ENCODE measurements at places on chromosomes 1 and 21. TPM values are rescaled to one million over a fixed set of nuclear protein-coding genes. Genes with fewer than 3 reads are reported as not detected.
A peak's percentile ranks its signal among the peaks of the same experiment; 100 is the strongest.

TDRD10 gene
- not detected for total RNA-seq

OR2L8 gene
- total RNA-seq: not detected

DMRTA2 gene
- total RNA-seq: not detected

PTPRC gene
- 828 TPM for total RNA-seq

VWA5B1 gene
- total RNA-seq: not detected

ARHGAP30 gene
- total RNA-seq: 273 TPM

AKNAD1 gene
- not detected for total RNA-seq

DNA sequence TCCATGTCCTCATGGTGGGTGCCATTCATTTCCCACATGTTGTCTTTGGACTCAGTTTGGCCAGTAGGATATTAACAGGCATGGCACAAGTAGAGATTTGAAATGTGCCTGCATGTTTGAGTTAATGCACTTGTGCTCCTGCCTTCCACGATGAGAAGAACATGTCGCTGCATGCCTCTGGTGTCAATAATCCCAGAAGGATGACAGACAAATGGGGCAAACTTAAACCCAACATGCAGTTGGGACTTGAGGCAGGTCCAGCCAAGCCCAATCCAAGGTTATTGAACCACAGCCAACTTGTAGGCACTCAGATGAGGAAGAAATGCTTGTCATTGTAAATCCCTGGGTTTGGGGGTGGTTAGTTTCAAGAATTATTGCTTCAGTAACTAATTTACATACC, 174.6 kb downstream of the TRIM33 start:
- no peak for DNase-seq

DNA sequence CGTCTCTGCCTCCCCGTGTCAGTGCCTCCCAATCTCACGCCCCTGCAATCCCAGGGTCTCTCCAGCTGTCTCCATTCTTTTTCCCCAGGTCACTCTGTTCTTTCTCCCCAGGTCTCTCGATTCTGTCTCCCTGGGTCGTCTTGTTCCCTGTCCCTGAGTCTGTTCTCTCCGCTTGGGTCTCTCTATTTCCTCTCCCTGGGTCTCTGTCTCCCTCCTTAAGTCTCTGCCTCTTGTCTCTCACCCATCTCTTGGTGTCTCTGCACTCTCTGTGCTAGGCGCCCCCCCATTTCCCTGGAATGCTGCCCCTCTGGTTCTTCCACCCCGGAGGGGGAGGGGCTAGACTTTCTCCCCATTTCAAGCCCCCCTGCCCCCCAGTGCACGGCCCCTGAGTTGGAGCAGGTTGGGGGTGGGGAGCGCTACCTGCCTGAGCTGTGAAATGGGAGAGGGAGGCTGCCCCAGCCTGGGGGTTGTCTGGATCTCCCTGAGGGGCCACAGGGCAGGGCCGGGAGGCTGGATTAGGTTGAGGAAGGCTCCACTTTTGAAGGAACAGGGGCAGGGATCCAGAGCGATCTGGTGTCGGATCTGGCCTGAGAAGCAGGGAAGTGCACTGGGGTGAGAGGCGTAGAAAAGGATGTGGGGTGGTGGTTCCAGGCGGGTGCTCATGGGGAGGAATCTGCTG, 1.4 kb downstream of the PTPRF start:
- DNase-seq: peak; percentile 25

DNA sequence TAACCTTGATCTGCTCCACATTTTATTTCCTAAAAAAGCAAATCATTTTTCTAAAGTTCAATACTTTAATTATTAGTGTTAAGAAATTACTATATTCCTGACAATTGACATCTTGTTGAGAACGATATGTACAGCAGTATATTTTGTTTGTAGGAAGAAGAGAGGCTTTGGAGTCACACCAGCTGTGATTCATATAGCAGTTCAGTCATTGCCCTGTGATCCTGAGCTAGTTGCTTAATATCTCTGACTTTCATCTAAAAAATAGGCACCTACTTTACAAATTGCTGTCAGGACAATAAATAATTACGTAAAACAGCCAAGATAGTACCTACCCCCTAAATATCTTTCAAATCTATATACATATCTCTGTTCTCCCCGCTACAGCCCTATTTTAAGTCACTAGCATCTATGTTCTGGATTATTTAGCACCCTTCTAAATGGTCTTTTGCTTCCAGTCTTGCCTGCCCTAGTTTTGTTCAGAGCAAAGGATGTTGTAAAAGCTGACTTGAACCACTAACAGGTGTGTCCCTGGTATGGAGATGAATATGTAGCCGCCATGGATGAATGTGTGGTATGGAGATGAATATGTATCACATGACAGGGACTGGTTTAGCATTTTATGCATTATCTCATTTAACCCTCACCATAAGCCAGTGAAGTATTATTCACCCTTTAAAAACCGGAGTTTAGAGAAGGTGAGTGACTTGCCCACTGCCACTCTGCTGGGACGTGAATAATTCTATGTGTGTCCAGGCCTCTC, 42.2 kb downstream of the RNF220 start:
- DNase-seq: no peak

DNA sequence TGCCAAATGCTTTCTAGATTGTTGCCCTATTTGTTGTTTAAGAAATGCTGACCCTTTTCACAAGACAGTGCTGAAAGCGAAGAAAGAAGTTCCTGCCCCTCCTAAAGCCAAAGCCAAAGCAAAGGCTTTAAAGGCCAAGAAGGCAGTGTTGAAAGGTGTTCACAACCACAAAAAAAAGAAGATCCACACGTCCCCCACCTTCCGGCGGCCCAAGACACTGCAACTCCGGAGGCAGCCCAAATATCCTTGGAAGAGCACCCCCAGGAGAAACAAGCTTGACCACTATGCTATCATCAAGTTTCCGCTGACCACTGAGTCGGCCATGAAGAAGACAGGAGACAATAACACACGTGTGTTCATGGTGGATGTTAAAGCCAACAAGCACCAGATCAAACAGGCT, 55.7 kb downstream of the PSMG1 start:
- no peak for DNase-seq

GRCh38 chr1:164771619-164772361, 212.8 kb downstream of the PBX1 start:
- no peak for DNase-seq

DNA sequence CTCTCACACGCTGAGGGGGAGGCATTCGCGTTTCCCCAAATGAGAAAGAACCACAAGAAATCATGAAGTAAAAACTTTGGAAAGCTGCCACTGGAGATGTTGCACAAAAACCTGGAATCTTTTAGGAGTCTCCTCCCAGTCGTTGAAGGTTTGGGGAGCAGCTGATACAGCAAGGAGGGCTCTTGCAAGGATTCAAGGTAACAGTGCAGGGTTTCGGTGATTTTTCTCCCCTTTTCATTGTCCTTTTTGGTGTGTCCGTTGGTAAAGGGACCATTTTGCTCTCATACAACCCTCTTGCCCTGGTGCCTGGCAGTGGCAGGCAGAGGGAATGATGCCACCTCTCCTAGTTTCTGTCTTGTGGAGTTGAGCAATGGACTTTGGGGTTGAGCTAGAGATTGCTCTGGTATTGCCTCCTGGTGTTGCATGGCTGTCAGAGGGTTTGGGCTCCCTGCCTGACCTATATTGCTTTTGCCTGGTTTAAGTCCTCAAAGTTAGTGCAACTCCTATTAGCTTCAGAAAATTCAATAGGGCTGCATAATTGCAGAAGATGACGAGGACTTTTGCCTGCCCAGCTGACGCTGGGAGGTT, 872 bp downstream of the BRINP2 start:
- no peak for DNase-seq

- DNase-seq: no peak
Observed at GRCh38 chr1:22790232-22791008, 79.8 kb downstream of the EPHB2 start.

DNA sequence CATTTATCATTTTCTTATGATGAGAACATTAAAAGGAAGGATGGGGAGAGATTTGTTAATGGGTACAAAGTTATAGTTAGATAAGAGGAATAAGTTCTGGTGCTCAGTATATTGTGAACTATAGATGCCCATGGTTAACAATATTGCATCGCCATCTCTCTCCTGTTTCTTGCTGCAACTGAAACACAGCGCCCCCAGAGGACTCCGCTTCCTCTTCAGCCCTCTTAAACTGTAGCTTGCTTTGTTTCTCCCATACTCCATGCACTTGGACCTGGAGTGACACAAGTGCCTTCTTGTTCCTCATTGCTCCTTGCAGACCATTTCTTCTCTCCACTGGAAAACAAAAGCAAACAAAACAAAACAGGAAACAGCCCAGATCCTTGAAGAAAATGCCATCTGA, 70.1 kb upstream of the NTPCR start:
- no peak for DNase-seq

DNA sequence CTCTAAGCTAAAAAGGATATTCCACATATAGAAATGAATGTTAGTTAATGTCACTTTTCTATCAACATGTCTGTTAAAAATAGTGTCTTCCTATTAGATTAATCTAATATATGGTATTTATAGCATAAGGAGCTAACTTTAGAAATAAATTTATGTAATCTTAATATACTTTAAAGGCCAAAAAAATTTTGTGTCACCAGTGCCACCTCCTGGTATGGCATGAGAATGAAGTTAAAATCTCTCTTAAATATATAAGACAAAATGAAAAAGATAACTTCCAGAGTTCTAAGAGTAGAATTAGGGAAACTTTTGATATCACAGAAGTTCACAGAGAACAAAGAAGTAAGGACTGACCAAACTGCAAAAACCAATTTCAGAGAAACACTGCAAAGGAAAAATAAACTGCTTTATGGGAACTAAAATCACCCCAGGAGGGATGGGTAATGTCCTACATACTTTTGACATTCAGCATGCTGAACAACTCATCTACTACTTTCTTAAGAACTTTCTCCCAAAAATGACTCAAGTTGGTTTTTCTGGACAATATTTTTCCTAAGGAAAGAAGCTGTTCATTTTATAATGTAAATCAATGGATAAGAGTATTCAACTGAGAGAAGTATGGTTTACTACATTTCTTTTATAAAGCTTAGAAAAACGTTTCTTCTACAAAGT, 82.8 kb downstream of the TRIM33 start:
- DNase-seq: no peak

DNA sequence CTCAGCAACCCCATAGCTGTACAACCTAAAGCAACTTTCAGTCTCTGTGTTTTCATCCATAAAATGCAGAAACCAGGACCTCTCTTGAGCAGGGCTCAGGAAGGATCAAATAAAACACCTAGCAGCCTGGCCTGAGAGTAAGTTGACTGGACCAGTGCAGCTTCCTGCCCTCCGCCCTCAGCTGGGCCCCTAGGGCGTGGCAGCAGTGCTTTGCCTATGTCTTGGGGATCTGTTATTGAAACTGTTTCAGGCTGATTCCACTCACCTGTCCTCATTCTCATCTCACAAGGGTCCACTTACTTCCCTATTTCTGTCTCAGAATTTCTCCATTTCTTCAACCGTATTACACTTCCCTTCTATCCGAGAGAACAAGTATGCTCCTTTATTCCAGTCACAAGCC, 17.3 kb downstream of the LRRC42 start:
- no peak for DNase-seq

GRCh38 chr1:36911561-36912364, 122.6 kb downstream of the GRIK3 start:
- DNase-seq: no peak

GRCh38 chr1:25204797-25205480, 27.4 kb downstream of the SYF2 start:
- peak; percentile 6 for DNase-seq

- DNase-seq: no peak
Observed at GRCh38 chr1:224357626-224358124, 996 bp downstream of the CNIH4 start.

- no peak for DNase-seq
Observed at GRCh38 chr1:189939967-189940366, 537.7 kb downstream of the BRINP3 start.

- DNase-seq: no peak
Observed at GRCh38 chr1:13764588-13765332, 64.8 kb downstream of the PRDM2 start.

- no peak for DNase-seq
Observed at GRCh38 chr1:204987689-204988088, 55.3 kb upstream of the CNTN2 start.

GRCh38 chr1:89754518-89754917, 66.3 kb upstream of the LRRC8D start:
- DNase-seq: no peak

DNA sequence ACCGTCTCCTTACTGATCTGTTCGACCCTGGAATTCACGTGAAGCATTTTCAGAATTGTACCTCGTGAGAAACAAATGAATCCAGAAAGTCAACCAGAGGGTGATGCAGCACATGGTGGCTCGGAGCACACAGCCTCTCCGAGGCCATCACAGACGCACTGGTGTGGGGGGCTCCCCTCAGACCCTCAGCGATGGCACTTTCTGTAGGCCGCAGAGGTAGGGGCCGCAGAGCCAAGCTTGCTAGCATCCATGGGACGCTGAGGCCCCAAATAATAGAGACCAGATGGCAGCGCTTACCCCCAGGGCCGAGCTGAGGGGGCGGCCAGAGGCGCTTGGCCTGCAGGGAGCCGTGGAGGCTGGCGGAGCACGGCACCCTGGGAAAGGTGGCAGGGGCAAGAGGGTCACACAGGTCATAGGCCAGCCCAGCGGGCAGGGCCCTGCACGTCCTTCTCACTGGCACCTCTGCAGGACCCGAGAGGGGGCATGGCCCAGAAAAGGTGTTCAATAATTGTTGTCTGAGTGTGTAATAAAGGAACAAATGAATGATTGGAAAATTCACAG, 28.1 kb upstream of the COL6A2 start:
- DNase-seq: peak; percentile 18

GRCh38 chr1:18883079-18883478, 19.3 kb downstream of the ALDH4A1 start:
- DNase-seq: no peak

GRCh38 chr1:228161866-228162265, 3.7 kb upstream of the IBA57 start:
- no peak for DNase-seq
